ENCODE measurements at places on chromosomes 16 and 17.

DNA sequence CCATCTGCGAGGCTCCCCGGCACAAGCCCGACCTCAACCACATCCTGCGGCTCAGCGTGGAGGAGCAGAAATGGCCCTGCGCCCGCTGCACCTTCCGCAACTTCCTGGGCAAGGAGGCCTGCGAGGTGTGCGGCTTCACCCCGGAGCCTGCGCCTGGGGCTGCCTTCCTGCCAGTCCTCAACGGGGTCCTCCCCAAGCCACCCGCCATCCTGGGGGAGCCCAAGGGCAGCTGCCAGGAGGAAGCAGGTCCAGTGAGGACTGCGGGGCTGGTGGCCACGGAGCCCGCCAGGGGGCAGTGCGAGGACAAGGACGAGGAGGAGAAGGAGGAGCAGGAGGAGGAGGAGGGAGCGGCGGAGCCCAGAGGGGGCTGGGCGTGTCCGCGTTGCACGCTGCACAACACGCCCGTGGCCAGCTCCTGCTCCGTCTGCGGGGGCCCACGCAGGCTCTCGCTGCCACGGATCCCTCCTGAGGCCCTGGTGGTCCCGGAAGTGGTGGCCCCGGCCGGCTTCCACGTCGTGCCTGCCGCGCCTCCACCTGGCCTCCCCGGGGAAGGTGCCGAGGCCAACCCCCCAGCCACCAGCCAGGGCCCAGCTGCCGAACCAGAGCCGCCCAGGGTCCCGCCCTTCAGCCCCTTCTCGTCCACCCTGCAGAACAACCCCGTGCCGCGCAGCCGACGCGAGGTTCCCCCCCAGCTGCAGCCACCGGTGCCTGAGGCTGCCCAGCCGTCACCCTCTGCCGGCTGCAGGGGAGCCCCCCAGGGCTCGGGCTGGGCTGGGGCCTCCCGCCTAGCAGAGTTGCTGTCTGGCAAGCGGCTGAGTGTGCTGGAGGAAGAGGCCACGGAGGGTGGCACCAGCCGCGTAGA is 13.1 kb upstream of the PRR35 start:
- no peak for DNase-seq

DNA sequence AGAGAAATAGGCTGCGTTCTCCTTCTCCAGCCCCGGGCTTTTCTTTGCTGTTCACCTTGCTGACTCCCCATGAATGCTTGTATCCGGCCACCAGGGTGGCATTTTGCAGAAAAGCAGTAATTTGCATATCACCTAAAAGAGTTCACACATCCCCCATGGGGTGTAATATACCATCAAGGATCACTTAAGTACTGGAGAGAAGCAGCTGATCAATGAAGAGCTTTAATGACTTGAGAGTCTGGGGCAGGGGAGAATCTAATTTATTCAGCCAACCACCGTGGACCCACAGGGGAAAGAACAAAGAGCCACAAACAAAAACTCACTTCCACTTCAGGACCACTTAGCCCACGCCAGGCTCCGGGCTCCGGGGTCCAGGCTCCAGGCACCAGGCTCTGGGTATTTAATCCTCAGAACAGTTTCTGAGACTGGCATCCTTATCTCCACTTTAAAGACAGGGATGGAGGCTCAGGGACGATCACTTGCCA is 33.9 kb upstream of the SEC14L1 start:
- peak; percentile 90 for DNase-seq

DNA sequence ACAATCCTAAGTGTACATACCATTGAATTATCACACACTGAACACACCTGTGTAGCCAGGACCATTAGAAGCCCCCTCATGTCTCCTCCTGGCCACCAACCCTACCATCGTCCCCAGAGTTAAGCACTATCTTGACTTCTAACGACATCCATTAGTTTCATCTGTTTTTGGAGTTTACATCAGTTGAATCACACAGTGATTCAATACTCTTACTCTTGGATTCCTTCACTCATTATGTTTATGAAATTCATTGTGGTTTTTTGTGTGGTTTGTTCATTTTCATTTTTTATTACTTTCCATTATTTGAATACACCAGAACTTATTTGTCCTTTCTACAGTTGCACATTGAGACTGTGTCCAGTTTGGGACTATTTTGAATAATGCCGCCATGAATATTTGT is 13.6 kb downstream of the DRC7 start:
- no peak for DNase-seq

GRCh38 chr17:43442711-43443110 is 41.1 kb upstream of the DHX8 start:
- DNase-seq = no peak

DNA sequence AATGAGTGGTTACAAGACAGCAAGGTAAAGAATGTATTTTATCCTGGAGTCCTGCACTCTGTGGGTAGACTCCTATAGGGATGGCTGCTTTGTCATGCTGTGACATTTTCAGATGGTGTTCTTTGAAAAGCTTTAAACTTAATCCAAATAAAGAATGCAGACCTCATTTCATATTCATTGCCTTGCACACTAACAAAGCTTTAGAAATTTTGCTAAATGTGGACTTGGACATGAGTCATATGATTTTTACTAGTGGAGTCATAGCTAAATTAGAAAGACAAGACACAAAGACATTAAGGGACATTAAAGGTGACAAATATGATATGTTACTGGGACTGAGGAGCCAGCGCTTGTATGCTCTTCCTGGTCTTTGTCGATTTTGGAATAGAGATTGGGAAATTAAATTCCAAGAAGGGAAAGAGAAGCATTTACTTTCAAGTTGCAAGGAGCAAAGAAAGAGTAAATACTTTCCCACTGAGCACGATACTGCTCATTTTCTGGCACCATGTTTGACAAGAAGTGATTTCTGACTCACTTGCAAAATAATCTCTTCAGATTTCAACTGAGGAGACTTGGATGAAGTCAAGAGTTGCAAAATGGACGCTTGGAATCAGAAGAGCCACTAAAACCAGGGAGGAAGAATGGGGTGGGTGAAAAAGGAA is 152.9 kb upstream of the MYOCD start:
- DNase-seq = no peak

DNA sequence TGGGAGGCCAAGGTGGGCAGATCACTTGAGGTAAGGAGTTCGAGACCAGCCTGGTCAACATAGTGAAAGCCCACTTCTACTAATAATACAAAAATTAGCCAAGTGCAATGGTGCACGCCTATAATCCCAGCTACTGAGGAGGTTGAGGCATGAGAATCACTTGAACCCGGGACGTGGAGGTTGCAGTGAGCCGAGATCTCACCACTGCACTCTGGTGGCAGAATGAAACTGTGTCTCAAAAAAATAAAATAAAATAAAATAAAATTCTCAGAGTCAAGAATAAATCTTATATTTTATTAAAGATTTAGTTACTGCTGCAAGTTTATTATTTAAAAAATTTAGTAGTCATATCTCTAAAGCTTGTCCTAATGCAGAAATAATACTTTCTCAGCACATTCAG is 29.7 kb downstream of the ARL4D start:
- no peak for DNase-seq

- DNase-seq = no peak
Observed at GRCh38 chr17:33777674-33778073, 477.4 kb upstream of the CCL2 start.

DNA sequence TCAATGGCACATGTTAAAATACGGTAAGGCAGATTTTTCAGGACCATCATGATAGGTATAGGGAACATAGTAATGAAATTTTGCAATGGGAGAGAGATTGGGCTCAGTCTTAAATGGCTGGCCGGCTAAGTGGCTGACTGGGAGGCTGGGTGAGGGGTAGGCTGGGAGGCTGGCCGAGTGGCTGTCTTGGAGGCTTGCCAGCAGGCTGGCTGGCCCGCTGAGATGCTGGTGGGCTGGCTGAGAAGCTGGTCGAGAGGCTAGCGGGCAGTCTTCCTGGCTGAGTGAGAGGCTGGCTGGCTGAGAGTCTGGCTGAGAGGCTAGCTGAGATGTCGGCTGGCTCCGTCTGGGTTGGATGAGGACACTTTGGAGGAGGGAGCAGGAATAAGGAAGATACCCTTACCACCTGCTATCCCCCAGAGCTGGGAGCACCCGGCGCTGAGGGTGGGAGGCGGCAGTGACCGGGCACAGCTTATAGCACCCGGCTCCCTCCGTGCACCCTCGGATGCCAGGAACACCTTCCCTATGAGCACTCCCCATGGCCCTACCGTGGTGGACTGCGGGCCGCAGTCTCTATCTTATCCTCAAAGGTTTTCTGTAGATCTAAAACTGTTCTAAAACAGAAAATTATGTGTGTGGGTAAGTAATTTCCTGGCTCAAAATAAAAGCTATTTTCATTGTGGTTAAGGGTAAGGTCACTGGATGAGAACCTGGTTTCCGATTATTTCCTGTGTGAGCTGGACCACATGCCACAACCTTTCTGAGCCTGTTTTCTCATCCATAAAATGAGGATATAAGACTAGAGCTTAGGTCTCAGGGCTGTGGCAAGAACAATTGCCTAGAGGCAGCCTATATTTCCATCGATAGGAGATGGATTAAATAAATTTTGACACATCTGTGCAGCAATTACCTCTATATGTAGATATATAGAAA is 34.5 kb upstream of the TMC5 start:
- no peak for DNase-seq

DNA sequence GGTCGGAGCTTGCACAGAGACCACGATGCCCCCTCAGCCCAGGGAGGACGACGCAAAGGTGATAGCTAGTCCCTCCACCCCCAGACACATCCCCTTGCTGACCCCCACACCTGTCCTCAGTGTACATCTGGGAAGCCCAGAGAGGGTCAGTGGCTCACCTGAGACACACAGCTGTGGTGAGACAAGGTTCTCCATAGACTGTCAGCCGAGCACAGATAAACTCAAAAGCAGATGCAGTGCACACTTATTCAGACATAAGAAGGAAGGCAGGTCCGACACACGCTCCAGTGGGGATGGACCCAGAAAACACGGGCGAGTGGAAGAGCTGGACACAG is 19.6 kb downstream of the CBFA2T3 start:
- no peak for DNase-seq

DNA sequence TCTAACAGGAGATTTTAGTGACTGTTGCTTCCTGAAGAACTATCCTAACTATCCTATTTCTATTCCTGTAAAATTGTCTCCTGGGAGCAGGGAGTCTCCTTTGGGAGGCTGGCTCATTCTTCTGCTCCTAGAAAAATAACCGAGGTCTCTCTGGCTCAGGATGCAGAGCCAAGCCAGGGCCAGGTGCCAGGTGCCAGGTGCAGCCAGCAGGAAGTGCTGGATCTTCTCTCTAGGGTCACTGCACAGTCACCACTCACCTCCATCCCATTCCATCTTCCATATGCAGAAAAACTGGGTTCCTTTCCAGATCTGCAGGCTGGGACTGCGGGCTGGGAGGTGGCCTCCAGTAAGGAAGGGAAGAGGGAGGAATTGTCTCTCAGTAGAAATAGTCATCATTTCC is 3.8 kb upstream of the TMC7 start:
- no peak for DNase-seq

DNA sequence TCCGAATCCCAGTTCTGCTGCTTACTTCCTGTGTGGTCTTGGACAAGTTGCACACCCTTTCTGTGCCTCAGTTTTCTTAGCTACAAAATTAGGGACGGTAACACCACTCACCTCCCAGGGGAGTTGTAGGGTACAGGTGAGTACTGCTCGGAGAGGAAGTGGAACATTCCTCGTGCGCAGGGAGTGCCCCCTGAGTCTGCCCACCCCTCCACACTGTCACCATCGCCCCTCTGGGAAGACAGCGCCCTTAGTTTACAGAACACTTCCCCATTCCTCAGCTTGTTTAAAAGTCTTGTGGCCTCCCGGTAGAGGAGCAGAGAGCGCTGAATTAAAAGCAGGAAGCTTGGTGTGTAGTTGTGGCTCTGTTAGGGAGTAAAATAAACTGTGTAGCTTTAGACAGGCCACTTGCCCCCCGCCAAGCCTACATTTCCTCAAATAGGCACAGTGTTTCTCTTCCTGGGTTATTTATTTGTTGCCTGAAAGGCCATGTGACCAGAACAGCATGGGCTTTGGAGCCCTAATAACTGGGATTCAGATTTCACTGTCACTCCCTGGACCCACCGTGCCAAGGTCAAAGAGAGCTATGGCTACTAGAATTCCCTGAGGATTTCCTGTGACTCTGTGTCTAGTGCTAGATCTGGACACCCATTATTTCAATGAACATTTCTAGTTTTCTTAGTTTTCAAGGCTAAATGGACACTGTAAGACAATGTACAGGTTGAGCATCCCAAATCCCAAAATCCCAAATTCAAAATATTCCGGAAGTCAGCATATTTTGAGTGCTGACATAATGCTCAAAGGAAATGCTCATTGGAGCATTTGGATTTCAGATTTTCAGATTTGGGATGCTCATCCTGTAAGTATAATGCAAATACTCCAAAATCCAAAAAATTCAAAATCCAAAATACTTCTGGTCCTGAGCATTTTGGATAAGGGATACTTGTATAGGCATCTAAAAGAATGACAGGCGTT is 372.5 kb downstream of the SNX29 start:
- DNase-seq = no peak

- no peak for DNase-seq
Observed at GRCh38 chr16:2512735-2513404, 882 bp upstream of the ATP6V0C start.

- DNase-seq = no peak
Observed at GRCh38 chr16:19219836-19220235, 51.8 kb downstream of the SYT17 start.

- no peak for DNase-seq
Observed at GRCh38 chr16:22092143-22092933, at the start of gene VWA3A. Gene VWA3A, plus strand, starts transcription at chr16:22092541. Its CDS starts 97 bp downstream, at chr16:22092638.

GRCh38 chr16:31371619-31372484 is 16.9 kb downstream of the ITGAX start:
- no peak for DNase-seq

DNA sequence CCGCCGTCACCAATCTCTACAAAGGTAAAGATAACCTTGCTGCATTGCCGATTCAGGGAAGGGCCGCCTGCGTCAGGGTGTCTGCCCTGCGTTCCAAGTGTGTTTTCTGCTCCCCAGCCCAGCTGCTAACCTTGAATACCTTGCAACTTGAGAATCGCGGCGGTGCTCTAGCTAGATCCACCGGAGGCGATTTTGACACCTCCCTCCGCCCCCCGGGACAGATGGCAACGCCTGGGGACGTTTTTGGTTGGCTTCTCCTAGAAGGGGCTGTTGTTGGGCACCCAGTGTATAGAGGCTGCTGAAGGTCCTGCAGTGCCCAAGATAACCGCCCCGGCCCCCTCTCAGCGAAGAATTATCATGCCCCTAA is 1.5 kb downstream of the HAPSTR1 start:
- no peak for DNase-seq

DNA sequence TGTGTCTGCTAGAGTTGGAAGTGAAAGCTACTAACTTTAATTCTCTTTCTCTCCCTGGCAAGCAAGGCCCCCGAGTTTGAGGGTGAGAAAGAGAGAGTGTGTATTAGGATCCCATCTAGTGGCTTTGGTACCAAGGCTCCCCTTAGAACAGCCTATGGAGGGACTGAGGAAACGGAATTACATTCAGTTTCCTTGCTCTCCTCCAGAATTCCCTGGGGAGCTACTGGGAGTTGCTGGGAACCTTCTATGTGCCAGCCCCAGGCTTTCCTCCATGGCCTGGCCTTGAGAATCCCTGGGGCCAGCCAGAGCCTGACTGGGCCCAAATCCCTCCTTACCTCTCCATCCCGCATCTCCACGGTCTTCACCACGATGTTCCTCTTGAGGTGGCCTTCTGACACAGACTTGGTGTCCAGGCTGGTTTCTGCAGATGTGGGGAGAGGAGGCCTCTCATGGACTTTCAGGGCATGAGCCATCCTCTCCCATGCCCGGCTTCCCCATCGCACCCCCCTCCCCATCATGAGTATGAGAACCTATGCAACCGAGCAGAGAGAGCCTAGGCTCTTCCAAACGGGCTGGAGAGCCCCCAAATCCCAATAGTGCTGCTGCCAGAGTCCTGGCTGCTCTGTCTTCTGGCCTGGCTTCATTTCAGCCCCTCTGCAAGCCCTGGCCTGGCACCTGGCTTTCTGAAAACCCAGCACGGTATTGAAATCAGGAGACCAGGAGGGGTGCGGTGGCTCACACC is 7.4 kb downstream of the GFAP start:
- no peak for DNase-seq

GRCh38 chr17:18928628-18929125 is 23.3 kb upstream of the SLC5A10 start:
- no peak for DNase-seq
